ENCODE measurements at places on chromosomes 3 and 15. TPM values are rescaled to one million over a fixed set of nuclear protein-coding genes. Genes with fewer than 3 reads are reported as not detected.

DNA sequence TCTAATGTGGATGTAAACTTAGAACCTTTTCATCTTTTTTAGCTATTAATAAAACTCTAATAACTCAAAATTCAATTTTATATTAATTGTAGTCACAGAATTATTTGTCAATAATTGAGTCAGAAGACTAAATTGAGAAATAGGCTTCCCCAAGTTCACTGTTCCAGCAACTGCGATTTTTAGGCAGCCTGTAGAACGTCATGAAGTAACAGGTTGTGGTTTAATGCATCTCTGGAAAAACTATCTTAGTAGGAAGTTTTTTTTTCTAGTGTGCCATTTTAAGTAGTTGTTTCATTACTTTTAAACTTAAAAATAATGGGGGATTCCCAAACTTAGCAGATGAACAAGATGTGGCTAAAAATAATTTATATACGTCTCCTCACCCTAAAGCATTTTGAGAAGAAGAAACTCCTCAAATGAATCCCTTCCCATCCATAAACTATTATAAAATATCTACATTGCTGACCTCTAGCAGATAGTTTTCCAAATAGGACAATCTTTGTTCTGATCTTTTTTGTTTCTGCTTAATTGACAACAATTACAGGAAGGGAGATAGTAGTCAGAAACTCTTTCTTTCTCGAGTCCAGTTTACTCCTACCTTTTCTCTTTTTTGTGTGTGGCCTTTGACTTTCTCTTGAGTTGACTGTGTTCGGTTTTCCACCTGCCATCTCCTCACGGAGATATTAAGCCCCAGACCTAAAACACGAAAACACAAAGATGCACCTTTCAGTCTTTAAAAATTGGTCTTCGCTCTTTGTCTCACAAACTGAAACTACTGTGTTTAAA is 43.1 kb downstream of the LRCH3 start:
- no peak for DNase-seq

DNA sequence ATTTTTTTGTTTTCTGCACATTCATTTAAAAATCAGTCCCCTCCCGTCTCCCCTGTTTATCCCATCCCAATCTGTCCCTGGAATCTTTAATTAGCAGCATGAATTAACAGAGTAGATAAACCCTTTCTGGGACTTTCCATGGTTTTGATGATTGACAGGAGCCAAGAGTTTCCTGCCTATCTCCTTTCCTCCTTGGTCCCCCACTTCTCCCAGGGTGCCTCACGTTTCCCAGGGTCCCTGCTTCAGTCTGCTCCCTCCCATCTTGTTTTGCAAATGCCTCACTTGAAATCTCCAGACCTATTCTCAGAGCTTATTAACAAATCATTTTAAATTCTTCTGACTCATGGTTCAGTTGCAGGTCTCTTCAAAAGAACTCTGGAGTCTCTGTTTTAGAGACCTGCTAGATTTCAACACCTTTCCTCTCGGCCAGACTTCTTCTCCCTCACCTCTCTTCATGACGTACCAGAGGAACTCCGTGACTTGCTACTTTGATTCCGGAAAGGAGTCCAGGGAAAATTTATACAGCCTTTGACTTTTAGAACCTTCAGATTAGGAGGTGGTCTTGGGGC is 238.5 kb downstream of the ITPR1 start:
- DNase-seq, result no peak

- DNase-seq, result no peak
Observed at GRCh38 chr3:49511639-49512038, 41.6 kb downstream of the DAG1 start.

DNA sequence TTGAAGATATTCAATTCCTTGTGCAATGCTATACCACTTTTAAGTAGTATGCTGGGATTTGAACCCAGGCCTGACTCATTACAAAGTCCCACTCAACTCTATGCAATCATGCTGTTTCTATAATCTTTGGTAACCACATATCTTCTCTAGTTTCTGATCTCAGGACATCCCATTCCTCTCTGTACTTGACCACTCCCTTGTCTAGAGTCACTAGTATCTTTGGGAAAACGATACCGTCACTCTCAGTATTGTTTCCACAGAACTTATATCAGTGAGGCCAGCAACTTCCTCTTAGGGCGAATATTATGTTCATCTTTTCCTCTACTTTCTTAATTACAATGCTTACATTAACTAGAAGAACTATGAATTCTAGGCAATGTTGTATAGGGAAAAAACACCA is 137.3 kb upstream of the TSPAN3 start:
- no peak for DNase-seq

- no peak for DNase-seq
Observed at GRCh38 chr3:49996016-49996415, 56.1 kb downstream of the RBM6 start.

DNA sequence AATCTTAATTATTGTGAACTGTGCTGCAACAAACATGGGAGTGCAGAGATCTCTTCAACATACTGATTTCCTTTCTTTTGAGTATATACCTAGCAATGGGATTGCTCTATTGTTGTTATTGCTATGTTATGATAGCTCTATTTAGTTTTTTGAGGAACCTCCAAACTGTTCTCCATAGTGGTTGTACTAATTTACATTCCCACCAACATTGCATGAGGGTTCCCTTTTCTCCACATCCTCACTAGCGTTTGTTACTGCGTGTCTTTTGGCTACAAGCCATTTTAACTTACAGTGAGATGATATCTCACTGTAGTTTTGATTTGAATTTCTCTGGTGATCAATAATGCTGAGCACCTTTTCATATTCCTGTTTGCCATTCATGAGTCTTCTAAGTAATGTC is 45.5 kb upstream of the TNFSF10 start:
- no peak for DNase-seq

- DNase-seq, result peak; percentile 62
Observed at GRCh38 chr3:6799264-6799915, 61.5 kb upstream of the GRM7 start.

- no peak for DNase-seq
Observed at GRCh38 chr3:81492040-81492439, 269.4 kb downstream of the GBE1 start.

Gene CCDC54
- total RNA-seq, result not detected

DNA sequence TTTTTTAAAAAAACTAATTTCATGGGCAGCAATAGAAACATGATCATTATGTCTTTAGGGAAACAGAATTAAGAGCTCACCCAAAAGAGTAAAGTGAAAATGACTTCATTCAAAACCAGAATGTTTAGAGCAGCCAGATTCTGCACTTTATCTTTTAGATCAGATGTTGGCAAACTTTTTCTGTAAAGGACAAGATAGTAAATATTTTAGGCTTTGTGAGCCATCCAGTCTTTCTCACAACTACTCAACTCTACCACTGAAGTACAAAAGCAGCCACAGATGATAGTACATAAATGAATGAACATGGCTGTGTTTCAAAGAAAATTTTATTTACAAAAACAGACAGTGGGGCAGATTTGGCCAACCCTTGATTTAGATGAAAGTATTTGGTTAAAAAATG is 84.5 kb downstream of the SETD2 start:
- DNase-seq, result no peak

- DNase-seq, result no peak
Observed at GRCh38 chr3:62414786-62415185, 41.4 kb upstream of the FEZF2 start.

GRCh38 chr3:2714834-2715233 is 395.3 kb downstream of the IL5RA start:
- no peak for DNase-seq

DNA sequence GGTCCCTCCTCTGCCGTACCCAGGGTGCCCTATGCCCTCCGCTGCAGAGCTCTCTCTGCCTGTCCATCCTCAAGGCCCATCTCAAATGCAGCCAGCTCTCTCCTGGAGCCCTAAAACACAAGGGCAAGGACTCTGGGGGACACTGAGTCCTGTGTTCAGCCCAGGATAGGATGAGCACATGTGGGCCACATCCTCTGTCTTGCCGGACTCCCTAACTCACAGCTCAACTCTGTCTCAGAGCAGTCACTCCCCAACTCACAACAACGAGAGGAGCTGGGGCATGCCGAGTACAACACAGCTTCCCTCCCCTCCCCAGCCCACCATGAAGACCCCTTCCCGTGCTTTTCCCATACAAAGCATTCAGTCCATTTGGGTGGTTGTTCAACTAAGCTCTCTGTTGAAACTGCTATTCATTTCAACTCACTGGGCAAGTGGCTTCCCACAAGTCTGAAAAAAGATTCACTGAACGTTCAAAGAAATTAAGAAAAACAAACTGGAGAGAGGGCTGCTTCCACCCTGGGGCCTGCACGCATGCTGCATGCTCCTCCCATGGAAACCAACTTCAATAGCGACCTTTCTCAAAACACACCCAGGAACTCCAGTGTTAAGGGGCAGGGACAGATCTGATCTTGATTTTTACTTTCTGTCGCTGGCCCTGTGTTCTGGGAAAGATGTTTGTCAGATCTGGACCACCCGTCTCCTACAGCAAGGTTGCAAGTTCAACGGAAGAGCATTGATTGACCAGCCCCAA is 124.3 kb upstream of the IGF1R start:
- DNase-seq, result no peak

GRCh38 chr15:40277471-40277870 is 5.4 kb downstream of the ANKRD63 start:
- no peak for DNase-seq

Data from colonic mucosa (tissue), 4 donors.